ENCODE measurements at places on chromosomes 6 and 20. TPM values are rescaled to one million over a fixed set of nuclear protein-coding genes. Genes with fewer than 3 reads are reported as not detected.

Gene PPARD
- total RNA-seq: 5.2 TPM

Gene CDSN
- not detected for total RNA-seq

Gene DOK5
- total RNA-seq: not detected

Gene PTPRA
- total RNA-seq: 37.9 TPM

Gene DTNBP1
- 12.0 TPM for total RNA-seq

Gene IP6K3
- 1.6 TPM for total RNA-seq

Gene SYCP2L
- 2.4 TPM for total RNA-seq

Gene FOXA2
- 17.8 TPM for total RNA-seq

Gene HSD17B8
- total RNA-seq: 15.5 TPM

Gene CLIC5
- total RNA-seq: not detected

Gene EYS
- 0.02 TPM for total RNA-seq

Gene CCN2
- 197 TPM for total RNA-seq

Gene CGAS
- 4.4 TPM for total RNA-seq

Gene TINAG
- not detected for total RNA-seq

Gene AIF1
- not detected for total RNA-seq

Gene FERMT1
- 14.7 TPM for total RNA-seq

All from A549 treated with Hydrocortisone at 1 μM for 4 hours (cell line).